Kidney glomerular epithelial cell (primary cell): ENCODE measurements at places on chromosomes 2 and 18.

DNA sequence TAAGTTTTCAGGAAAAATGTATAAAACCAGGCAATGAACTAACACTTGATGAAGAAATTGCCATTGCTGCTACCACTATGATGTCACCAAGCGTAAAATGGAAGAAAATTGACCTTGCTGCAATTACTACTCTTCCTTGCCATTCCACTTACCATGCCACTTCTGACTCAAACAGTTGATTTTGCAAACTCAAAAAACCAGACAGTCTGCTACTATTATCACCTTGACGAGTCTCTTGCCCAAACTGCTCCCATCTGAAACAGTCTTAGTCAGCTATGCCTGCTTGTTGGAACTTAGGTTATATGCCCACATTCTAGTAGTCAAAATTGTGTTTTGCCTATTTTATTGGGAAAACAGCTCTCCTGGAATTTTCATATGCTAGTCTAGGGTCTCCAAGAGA is 71.9 kb upstream of the SLC9A2 start:
- DNase-seq, result no peak

GRCh38 chr2:25322312-25322711 is 19.4 kb downstream of the DNMT3A start:
- no peak for DNase-seq

DNA sequence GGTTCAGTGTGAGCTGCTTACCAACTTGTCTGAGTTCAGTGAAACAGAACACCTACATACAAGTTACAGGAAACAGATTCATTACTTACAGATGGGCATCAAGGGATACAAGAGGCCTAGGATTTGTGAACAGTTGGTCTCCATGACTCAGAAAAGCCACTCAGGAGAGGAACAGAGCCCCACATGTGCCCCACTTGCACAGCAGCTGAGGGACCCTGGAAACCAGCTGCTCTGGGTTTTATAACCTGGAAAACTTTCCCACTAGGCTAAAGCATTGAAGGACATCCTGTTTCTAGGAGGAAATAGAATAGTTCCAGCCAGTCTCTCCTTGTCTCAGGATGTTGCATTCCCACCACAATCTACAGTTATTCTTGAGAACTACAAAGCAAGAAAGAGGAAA is 530.0 kb downstream of the ZNF804A start:
- DNase-seq, result no peak

DNA sequence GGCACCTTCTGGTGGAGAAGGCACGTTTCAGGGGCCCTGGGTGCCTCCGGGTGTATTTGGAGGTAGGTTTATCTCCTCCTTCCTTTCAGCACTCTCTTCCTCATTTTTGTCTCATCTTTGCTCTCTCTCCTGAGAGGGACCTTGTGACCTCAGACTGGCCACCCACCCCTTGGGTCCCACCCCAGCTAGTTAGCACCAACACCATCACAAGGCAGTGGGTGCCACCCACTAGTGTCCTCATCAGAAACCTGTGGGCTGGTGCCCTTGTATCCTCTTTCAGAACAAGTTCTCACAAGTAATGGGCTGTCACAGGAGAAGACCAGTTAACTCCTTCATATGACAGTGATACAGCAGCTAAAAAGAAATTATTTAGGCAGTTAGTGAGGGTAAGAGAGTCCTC is 196.4 kb downstream of the UXS1 start:
- no peak for DNase-seq

DNA sequence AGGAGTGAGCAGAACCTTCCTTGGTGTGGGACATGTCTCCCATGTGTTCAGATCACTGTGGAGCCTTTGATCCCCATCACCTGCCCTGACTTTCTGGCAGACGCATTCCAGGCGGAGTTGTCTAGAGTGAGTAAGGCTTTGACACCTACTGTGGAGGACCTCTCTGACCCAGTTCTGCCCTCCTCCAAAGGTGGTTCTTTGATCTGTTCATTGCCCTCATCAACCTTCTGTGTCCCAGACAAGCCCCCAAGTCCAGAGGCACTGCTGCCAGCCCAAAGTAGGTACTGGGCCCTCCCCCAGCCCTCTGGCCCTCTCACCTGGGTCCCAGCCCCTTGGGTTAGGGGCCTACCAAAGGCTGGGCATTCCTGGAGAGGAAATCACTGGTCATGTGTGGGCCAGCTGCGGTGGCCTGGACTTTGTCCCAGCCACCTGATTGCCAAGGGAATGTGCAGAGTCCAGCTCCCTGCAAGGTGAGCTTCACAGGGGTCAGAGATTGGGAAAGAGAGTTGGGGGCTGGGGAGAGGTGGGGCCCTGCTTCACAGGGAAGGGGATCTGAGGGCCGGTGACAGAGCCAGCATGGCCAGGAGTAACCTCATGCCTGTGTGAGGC is 12.1 kb upstream of the FAHD2A start:
- no peak for DNase-seq

DNA sequence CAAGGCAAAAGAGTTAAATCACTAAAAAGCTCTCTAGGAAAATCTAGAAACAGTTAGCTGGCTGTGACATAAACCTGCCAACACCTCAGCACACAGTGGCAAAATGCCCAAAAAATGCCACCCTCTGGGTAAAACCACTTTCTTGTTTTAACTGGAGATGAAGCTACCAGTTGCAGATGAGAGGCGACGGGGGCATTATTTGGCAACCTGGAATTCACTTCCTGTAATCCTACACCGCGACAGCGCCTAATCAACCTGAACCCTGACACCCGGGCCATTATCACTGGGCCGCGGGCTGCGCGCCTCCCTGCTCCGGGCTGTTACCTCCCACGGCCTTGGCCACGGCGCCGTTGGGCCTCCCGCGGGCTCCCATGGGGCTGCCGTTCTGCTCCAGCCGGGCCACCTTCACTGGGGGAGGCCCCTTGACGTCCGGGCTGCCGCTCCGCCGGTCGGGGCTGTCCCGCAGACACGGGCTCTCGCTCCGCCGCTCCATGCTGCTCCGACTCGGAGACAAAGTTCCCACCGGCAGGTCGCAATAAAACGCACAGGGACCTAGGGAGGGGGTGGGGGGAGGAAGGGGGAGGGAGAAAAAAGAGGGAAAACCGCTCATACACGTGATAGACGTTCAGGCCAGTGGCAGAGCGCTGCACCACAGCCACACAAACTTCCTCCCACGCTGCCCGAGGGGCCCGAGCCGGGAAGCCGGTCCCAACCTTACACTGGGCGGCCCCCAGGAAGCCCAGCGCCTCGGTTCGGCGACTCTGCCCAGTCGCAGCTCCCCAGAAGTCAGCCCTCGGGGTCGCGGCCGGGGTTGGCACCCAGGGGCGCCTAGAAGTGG is 2.0 kb downstream of the SATB2 start:
- peak; percentile 43 for DNase-seq

GRCh38 chr18:79405781-79406575 is 10.2 kb downstream of the NFATC1 start:
- DNase-seq, result no peak

DNA sequence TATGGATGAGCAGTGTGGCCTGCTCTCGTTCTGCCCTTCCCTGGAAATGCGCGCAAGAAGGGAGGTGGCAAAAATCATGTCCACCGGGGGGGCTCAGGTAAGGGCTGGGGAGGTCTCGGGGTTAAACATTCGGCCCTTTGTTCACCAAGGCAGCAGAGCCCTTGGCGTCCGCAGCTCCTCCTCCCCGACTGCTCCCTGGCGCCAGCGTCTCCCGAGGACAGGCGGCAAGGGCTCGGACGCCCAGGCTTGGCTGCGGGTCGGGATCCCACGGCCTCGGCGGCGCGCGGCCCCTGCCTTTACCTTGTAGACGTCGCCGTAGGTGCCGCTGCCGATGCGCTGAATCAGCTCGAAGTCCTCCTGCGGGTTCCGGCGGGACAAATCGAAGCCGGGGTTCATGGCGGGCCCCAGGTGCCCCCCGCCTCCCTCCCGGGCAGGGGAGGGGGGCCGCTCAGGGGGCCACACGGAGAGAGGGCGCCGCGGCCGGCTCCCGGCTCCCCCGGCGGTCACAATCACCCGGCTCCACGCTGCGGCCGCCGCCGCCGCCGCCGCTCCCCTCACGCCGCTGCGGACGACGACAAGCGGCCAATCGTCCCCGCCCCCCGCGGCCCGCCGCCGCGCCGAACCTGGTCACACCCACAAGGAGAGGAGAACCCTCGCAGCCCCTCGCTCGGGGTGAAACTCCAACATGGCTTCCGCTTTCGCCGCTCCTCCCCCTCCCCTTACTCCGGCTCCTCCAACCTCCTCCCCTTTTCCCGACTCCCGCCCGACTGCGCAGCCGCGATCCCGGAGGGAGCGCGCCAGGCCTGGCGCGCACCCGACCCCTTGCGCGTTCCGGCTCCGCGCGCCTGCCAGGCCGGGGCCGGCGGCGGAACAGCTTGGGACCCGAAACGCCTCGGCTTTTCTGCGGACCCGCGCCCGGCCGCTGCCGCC is at the start of gene MAP4K3:
MAP4K3 (minus strand) TSS at position 694 of the 930 bp plus-strand sequence; CDS start at position 396, 298 bp downstream.
- peak; percentile 89 for DNase-seq

GRCh38 chr2:138336146-138336545 is 165.4 kb upstream of the SPOPL start:
- no peak for DNase-seq

GRCh38 chr2:113039719-113040118 is 12.9 kb downstream of the IL36B start:
- DNase-seq, result no peak

DNA sequence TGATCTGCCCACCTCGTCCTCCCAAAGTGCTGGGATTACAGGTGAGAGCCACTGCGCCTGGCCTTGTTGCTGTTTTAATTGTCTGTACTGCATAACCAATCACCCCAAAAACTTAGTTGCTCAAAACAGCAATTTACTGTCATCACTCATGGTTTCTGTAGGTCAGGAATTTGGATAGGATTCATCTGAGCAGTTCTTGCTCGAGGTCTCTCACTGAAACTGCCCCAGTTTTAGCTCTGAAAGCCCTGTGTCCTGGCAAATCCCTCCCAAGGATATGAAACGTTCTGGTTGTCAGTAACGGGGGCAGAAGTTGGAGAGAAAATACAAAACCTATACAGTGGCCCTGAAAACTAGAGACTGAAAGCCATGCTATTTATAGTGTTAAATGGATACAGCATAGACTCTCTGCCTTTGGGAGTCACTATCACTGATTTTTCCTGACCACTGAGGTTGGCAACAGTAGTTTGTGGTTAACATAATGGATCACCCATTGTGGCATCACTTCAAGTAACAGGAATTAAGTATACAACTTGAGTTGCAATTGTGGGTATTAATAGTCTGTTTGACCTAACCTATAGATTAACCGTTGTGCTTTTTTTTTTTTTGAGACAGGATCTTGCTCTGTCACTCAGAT is 27.2 kb upstream of the ERICH2 start:
- DNase-seq, result peak; percentile 25

DNA sequence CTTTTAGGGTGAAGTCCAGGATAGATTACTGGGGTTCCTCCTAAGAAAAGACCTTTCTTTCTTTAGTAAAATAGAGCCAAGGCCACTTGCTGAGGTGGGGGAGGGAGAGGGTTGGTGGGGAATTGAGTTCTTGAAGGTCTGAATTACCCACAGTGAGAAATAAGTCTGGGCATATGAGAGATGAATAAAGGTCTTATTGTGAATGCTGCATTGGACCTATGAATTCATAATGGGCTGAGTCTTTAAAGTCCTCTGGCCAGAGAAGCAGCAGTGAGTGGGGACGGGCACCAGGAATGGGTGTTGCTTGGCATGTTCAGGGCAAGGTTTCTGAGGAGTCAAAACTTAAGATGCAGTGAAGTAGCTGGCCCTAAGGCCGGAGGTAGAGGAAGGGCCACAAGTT is 10.5 kb downstream of the MAPRE3 start:
- no peak for DNase-seq

DNA sequence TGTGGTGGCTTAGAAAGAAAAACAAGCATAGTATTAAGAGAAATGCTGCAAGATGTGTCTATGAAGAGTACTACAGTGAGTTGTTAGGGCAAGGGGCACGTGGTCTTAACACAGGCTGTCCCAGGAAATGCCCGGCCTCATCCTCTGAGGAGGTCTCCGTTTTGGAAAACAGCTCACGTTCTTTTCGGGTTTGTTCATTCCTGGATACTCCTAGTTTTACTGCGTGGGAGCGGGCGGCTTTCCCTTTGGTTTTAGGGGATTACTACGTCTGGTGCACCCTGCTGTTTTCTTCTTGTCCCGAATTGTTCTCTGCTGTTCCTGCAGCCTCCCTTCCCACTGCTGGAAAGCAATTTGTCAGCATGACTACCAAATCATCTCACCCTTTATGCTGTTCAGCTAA is 55.5 kb upstream of the RAB6D start:
- DNase-seq, result no peak

GRCh38 chr18:54386043-54386442 is 28.3 kb downstream of the C18orf54 start:
- no peak for DNase-seq

DNA sequence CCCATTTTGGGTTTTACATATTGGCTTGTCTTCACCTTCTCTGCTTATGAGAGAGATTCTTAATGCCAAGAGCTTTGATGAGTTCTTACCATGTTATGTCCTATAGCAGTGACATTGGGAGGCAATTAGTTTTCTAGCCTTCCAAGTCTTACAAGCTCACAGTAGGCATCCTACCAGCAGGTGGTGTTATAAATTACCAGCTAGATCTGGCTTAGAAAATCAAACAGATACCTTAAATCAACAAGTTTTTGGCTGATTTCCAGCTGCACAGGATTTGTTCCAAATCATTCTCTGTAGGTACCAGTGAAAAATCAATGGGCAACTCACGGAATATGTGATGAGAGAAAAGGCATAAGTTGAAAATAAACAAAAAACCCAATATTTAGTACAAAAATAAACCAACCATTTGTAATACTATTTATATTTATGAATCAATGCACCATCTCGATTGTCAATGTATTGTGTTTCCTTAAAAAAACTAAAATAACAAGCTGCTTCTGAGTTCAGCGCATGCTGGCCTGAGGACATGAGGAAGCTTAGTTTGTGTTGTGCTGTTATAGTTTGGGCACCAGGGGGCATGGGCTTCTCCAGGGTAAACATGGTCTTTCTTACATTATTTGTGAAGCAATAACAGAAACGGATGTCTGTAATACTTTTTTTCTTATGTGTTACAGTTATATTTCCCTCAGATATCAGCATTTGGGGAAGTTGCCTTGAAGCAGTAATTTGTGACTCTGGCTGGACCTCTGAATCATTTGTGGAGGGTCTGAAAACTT is 34.1 kb upstream of the NXPH2 start:
- DNase-seq, result no peak

DNA sequence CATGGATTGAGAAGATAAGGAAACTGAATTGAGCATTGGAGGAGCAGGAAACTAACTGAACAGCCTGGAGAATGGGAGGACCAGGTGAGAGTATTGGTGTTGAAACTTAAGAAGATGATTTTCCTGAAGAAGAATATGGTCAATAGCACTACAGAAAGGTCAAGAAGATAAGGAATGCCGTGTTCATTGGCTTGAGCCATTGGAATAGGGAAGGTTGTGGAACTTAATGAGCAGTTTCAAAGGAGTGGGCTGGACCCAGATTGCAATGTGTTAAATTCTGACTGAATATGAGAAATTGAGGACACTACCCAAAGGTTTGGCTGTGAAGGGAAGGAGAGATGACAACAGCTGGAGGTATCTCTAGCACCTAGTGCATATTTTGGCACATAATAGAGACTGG is 19.0 kb downstream of the KCMF1 start:
- no peak for DNase-seq

DNA sequence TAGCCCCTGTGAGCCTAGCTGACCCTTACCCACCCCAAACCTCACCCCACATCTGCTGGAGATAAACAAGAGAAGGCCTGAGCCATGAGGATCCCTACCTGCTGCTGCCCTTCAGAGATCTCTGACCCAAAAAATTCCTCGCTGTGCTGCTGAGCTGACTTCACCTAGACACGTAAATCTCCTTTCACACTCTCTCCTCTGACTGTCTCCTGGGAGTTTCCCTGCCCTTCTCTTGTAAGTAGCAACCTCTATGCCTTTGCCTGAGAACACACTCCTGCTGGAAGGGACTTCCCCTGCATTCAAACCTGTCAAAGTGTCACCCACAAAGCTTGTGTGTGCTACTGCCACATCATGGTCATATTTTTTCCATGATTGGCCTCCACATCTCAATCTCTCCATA is 134.2 kb upstream of the NOL4 start:
- DNase-seq, result peak; percentile 25
